ENCODE measurements at places on chromosomes 7 and 10.

DNA sequence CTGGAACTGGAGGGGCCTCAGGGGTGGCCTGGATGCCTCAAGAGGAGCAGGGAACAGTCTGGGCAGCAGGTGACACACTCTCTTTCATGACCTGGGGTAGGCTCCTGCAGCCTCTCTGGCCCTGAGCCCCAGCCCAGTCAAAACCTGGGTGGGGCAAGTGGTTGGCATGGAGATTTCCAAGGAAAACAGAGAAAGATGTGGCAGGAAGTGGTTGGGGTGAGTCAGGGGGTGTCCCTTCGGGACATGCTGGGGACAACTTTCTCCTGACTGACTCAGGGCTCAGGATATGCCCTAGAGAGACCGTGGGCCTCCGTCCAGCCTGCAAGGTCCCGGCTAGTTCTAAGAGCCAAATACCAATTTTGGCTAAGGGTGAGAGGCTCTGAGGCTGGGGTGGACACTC is 2.9 kb downstream of the AQP1 start:
- DNase-seq, result peak; percentile 88

- DNase-seq, result no peak
Measured at GRCh38 chr10:87506956-87507355, 2.3 kb downstream of the MINPP1 start.

- peak; percentile 36 for DNase-seq
Measured at GRCh38 chr7:75639071-75639885, 99.5 kb downstream of the HIP1 start.

- no peak for DNase-seq
Measured at GRCh38 chr7:7720750-7721621, 2.6 kb upstream of the RPA3 start.

DNA sequence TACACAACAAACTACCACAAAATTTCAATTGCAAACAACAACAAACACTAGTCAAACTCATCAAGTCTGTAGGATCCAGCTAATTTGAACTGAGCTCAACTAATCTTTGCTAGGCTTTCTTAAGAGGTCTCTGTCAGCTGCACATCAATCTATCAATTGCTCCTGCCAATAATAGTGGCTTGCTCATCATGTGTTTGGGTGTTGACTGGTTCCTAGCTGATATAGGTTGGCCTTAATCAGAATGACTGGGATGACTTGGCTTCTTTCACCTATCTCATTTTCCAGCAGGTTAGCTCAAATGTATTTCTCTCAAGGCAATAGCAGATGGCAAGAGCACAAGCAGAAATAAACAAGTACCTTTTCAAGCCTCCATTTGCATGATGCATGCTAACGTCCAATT is 370.3 kb upstream of the NFE2L3 start:
- DNase-seq, result no peak

GRCh38 chr7:1853986-1854865 is 184.1 kb downstream of the ELFN1 start:
- no peak for DNase-seq

DNA sequence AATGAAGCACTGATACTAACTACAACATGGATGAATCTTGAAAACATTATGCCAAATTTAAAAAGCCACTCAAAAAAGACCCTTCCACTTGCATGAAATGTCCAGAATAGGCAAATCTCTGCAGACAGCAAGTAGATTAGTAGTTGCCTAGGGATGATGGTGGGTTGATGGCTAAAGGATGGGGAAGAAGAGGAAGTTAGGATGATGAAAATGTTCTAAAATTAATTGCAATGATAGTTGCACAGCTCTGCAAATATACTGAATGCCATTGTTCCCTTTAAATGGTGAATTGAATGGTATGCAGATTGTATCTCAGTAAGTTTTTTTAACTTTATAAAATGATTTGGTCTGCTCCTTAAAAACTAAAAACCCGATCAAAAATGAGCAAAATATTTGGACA is 7.3 kb upstream of the LIPA start:
- DNase-seq, result no peak

DNA sequence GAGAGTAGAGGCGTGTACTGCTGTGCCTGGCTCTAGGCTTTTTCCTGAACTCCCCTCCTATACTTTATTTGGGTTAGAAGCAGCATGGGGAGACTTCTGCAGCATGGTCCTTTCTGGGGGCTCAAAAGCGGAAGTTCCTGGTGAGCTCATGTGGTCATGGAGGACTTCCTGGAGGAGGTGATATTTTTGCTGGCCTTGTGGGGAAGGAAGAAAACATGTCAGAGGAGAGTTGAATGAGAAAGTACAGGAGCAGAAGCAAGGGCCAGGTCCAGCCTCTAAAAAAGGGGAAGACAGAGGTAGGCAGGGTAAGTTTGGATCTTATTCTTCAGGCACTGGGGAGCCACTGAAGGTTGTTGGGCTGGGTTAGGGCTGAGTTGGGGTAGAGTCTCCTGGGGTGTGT is 45.5 kb downstream of the CASTOR2 start:
- DNase-seq, result no peak

GRCh38 chr10:117134056-117134305 is 4.1 kb downstream of the VAX1 start:
- DNase-seq, result no peak

GRCh38 chr7:122770686-122771335 is 68.1 kb upstream of the RNF148 start:
- no peak for DNase-seq

- no peak for DNase-seq
Measured at GRCh38 chr7:82562716-82563404, 119.3 kb upstream of the CACNA2D1 start.

GRCh38 chr10:11865561-11865960 is 42.4 kb downstream of the PROSER2 start:
- DNase-seq, result no peak

GRCh38 chr10:115981081-115981480 is 291.9 kb downstream of the GFRA1 start:
- DNase-seq, result no peak

DNA sequence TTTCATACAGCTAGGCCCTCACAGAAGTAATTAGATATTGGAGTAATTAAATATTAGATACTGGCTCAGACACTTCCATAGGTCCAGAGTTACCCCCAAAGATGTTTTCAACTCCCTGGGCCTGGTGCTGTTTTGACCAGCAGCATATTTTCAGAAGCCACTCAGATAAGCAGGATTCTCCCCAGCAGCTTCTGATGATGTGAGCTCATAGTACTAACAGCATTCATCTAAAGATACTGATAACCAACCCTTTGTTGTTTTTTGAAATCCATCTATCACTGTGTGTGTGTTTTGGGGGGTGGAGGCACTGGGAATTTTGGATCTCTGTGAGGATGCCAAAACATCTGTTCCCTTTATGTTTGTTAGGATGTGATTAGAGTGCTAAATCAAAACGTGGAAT is 52.7 kb downstream of the VPS50 start:
- DNase-seq, result no peak

GRCh38 chr7:50362712-50363282 is 58.3 kb downstream of the IKZF1 start:
- no peak for DNase-seq

DNA sequence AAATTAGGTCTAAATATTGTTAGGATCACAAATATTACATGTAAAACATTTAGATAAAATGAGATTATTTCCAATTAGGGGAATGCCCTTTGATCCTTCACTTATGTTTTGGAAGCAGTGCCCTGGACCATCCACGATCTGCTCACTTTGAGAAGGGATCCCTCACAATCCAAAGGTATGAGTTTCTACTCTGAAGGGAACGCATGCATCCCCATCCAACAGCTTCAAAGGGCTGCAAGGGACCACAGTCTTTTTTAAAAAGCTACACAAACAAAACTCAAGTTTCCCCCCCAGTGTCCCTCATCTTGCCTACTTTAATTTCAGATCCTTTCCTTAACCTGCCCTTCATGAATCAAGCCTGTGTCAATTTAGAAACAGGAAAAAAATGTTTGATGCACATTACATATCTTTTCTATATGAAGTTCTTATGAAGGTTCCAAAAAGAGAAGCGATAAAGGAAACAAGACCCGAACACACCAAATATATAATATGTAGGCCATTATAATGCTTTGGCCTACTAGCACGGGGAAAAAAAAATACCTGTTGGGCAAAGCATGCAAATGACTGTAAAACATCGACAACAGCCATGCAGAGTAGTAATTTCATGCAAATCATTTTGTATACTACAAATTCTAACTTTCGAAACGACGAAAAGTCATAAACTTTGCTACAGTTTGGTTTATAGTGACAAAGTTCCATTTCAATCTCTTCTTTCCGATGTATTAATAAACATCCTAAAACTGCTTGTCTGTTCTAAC is 2.0 kb downstream of the EIF3A start:
- DNase-seq, result no peak

DNA sequence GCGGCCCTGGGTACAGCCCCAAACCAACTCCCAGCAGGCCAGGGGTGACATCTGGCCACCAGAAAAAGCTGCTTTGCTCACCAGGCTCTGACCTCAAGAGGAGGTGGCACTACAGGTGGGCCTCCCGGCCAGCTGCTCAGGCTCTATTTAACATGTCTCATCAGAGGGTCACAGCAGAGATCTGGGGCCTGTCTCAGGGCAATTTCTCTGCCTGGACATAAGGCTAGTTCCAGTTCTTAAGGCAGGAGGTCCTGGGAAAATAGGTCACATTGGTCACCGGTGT is 88.6 kb downstream of the GFRA1 start:
- DNase-seq, result no peak

DNA sequence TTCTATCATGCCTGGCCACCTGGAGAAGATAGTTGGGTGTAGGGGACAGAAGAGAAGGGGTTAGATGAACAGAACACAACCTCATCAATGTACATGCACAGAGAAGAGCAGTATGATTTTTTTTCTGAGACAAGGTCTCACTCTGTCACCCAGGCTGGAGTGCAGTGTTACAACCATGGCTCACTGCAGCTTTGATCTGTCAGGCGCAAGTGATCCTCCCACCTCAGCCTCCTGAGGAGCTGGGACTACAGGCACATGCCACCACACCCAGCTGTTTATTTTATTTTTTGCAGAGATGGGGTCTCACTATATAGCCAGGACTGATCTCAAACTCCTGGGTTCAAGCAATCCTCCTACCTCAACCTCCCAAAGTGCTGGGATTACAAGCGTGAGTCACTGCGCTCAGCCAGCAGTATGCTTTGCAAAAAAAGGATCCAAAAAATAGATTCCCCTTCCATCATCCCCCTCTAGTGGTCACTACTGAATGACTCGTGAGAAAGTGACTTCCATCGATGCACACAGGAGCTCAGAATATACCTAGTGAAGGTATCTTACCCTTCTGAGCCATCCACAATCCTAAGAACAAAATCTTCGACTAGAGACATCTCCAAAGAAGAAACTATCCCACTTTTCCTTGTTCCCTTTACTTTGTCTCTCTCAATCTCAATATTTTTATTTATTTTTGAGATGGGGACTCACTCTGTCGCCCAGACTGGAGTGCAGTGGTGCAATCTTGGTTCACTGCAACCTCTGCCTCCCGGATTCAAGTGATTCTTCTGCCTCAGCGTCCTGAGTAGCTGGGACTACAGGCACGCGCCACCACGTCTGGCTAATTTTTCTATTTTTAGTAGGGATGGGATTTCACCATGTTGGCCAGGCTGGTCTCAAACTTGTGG is 21.0 kb downstream of the ZCWPW1 start:
- peak; percentile 27 for DNase-seq

GRCh38 chr7:99142727-99143520 is 984 bp downstream of the SMURF1 start:
- DNase-seq, result peak; percentile 97

GRCh38 chr10:7593063-7593462 is 73.7 kb downstream of the ITIH5 start:
- no peak for DNase-seq

DNA sequence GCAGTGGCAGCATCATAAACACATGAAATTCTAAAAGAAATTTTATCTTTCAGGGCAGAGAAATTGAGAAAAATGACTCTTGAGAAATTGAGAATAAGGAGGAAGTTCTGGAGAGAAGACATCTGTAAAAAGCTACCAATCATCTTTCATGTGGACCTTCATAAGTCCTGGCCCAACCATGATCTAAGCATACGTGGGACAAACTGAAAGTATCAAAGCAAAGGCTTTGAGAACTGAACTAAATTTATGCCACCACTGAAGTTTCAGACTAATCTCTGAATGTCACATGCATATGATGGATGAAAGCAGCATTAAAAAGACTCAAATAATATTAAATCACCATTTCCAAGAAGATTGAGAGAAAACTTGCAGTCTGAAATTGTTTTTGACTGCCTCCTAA is 1502.8 kb upstream of the LRRTM3 start:
- DNase-seq, result no peak
